ENCODE measurements at places on chromosomes 5 and 9.

DNA sequence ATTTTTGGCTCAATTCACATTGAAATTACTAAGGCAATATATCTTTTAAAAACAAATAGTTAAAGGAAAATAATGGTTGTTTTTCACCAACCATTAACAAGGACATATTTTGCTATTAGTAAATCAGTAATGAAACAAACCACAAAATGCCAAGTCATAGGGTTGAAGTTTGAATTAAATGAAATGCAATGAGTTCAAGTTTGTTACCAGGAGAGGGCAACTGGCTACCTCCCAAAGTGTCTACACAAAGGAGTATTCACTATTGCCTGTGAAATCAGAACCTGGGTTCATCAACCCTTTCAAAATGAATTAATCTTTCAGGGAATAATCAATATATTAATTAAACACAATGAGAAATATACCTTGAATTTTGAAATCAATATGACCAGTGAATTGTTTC is 138.4 kb upstream of the DMRTA1 start:
- DNase-seq, result no peak

DNA sequence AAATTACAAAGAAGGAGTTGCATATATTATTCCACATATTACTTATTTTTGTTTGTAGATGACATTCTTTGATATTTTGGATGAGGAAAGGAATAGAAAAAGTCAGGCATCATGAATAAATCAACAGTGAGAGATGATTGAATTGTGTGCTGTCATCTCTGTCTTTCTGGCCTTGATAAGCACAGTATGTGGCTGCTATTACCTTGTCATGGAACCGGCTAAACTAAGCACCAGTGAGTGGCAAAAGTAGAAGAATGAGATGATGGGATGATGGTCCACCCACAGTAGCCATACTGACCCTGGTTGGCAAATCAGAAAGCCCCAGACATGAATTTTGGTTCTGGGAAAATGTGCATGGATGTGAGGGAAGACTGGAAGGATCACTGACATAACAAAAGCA is 361.2 kb upstream of the DMAC1 start:
- DNase-seq, result no peak

DNA sequence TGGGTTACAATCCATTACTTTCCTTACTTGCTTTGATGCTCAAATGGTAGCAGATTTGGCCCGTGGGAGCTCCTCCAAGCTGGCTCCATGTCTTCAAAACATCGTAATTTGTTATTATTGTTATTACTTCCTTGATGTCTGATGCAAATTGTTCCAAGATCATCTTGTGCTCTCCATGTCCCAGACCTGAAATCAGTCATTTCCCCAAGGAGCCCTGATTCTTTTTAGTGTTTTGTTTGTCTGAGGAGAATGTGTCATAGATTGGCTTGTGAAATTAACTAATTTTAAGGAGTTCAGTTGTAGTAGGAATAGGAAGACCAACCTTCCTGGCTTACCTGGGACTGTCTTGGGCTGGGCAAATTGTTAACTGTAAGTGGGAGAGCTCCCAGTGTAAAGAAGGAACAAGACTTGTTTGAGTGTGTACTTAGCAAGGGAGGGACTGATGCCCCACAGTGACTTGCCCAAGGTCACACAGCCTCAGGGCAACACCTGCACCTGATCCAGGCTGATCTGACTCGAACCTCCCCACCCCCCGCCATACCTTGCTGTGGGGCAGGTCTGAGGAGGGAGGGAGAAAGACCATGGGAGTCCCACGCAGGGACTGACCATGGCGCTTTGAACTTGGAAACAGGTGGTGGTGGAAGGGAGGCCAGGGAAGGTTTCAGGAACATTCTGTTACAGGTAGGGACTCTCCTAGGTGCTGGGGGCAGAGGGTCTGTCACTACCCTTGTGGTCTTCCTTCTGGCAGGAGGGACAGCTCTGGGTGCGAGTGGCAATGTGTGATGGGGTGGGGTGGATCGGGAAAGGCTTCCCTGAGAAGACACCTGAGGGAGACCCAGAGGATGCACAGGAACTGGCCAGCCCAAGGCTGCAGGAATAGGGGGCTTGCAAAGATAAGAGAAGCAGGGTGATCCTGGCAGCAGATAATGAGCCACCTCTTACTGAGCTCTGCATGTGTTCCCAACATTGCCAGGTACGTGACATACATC is 2.7 kb upstream of the BICD2 start:
- DNase-seq, result no peak

DNA sequence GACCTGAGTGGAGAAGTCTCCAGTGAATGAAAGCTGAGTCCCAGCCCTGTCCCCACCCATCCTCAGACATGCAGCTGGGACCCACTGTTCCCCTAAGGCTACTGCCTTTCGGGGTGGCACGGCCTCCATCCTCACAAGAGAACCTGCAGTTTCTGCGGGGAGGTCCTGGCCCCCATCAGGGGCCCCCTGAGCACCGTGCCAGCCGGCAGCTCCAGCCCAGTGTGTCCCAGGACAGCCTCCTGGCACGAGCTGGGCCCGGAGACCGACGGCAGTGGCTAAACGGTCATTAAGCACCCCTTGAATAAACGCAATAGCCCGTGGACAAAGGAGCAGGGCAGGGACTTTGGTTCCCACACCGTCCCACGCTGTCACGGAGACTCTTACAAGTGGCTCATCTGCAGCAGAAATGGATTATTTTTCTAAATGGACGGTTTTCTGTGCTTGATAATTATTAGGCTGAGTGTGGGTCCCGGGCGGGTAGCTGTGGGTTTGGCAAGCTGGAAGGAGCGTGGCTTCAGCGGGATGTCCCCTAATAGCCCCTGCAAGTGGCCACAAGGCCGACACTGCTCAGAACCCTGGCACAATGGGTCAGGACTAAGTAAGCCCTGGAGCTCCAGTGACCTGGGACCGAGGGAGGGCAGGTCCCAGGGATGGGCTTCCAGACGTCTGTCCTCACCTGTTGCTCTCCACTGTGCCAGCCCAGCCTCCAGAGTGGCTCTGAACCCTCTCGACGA is 17.4 kb downstream of the FAM78A start:
- no peak for DNase-seq

DNA sequence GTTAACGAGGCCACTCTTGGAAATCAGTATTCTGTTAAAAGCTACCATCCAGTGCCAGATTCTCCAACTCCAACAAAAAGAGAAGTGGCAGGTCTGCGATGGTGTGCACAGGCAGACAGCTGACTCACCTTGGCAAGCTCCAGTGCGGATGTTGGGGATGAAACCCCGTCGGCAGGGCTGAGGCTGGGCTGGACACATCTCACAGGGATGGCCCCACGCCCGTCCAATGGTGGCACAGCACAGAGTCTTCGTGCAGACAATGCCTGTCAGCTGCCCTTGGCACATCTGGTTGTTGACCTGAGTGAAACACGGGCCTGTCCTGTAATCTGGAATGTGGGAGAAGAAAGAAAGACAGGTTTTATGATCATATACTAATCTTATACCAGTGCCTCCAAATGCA is 73.4 kb downstream of the FBN2 start:
- no peak for DNase-seq

DNA sequence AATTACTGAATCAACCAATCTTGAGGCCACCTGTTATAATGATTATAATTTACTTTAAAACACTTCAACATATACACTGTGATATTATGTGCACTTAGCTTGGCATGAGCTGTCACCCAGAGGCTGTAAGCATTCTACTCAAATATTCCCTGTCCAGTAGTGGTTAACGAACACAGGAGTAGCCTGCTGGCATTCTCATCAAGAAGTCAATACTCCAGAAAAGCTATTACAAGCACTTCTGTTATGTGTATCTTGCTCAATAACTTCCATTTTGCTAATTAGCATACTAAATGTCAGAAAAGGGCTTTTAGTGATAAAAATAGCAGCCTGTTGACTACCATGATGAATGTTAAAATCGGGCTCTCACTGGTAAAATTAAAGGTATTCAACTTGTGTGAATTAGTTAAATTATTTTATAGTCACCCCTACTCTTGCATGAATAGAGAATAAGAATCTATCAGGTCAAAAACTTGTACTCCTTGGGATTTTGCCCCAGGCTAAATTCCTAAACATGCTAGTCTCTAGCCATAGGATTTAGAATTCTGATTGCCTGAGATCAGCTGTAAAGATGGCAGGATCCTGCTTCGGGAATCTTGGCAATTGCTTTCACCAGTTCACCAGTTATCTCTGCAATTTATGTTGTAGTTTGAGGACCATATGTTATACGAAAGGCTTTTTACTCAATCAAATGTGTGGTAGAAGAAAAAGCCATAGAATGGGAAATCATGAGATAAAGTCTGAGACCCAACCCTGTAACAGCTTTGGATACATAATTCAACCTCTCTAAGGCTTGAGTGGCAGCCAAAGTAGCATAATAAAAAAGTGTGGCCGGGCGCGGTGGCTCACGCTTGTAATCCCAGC is 43.4 kb upstream of the PAM start:
- no peak for DNase-seq

DNA sequence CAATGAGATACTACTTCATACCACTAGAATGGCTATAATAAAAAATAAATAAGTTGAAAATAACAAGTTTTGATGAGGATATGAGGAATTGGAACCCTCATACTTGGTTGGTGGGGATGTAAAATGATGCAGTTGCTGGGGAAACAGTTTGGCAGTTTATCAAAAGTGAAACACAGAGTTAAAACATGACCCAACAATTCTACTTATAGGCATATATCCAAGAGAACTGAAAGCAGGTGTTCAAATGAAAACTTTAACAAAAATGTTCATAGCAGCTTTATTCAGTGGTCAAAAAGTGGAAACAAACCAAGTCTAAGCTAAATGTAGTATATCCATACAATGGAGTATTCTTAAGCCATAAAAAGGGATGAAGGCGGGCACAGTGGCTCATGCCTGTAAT is 13.1 kb upstream of the LHFPL2 start:
- DNase-seq, result no peak

DNA sequence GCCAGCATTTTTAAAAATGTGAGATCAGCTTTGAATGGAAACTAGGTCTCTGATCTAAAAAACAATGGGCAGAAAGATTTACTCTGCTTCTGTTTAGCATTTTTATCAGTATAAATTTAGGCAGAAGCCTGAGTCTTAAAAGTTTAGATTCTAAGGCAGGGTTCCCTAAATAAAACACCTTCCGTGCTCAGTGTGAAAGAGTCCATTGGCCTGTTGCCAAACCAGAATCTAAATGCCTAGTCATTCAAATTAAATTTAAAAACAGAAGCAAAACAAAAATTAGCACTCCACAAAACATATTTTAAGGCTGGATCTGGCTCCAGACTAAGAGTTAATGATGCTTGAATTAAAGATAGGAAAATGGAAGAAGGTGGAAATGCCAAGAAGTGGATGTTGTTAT is 4.5 kb downstream of the TYRP1 start:
- no peak for DNase-seq

DNA sequence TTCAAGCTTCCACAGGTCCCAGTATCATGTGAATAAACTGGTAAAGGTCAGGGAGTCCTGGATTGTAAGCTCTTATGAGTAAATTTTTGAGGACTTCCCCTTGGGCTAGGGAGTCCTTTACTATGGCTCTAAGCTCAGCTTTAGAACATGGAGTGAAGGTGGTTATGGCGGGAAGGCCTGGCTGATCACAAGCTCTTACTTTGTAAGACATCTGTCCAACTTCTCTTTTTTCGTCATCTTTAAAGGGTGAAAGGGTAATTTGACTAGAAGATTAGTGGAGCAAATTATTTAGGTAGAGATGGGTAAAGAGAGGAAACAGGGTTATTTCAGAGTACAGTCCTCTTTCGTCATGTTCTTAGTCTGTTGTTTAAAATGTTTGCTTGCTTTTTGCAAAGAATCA is 155.4 kb downstream of the AOPEP start:
- DNase-seq, result no peak

DNA sequence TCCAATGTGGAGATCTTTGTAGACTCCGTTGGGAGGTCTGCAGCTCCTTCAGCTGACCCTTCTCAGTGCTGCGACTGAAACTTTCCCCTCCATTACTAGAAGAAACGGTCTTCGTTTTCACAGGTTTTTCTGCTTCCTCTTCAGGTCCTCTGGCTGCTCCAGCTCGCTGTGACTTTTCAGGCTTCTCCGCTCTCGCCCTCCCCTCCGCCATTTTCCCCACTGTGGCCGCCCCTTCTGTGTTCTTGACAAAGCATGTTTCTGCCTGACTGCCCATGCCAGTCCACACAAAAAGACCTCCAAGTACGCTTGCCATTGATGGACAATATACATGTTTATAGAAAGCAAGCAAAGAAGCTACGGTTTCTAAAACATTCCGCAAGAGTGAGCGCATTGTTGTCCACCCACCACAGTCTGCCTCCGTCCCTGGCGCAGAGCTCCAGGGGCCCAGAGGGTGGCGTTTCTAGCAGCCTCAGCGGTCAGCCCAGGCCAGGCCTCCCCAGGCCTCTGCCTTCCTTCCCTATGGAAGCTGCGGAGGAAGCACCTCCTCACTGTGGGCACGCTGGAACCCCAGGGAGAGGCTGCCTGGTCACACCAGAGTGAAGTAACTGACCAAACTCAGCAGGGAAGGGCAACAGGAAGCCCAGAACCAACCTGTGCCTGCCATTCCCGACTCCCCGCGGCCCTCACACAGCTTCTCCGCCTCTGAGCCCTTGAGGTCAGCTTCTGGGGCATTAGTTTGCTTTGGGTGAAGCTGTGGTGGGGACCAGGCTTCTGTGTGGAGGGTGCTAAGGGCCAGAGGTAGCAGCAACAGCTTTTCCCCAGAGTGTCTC is 19.9 kb upstream of the S1PR3 start:
- DNase-seq, result no peak
